ENCODE measurements at places on chromosomes 16 and 17. TPM values are rescaled to one million over a fixed set of nuclear protein-coding genes. Genes with fewer than 3 reads are reported as not detected.
A peak's percentile ranks its signal among the peaks of the same experiment; 100 is the strongest.

GRCh38 chr17:31663576-31663975 is 195.5 kb downstream of the COPRS start:
- no peak for DNase-seq

- no peak for DNase-seq
These were observed 63.4 kb upstream of the CDH11 start for GRCh38 chr16:65185241-65185778.

DNA sequence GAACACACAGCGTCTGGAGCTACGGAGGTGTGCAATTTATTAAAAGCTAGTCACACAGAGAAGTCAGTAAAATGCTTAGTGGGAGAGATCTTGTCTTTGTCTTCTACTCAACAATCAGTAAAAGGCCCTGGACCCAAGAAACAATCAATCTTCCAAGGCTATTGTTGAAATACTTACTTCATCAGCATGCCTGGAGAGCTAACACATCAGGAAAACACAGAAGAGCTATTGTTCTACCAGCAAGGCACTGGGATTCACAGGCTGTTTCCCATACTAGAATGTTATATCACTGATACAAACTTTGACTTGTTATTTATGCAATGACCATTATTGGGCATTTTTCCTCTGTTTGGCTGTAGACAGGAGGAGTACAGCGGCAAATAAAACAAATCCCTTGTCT is 247.8 kb upstream of the ERCC4 start:
- no peak for DNase-seq

DNA sequence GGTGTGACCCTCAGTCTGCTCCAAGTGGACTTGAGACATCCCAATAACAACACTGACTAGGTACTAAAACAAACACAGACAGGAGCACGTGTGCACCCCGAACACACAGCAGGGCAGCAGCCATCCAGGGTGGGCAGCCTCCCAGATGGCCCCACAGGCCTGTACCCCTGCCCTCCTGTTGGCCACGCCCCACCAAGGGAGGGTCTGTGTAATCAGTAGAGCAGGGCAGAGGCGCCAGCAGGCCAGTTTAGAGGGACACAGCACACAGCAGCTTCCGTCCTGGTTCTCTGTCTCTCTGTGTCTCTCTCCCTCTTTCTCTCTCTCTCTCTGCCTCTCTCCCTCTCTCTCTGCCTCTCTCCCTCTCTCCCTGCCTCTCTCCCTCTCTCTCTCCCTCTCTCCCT is 21.4 kb downstream of the ACTG1 start:
- DNase-seq = no peak

DNA sequence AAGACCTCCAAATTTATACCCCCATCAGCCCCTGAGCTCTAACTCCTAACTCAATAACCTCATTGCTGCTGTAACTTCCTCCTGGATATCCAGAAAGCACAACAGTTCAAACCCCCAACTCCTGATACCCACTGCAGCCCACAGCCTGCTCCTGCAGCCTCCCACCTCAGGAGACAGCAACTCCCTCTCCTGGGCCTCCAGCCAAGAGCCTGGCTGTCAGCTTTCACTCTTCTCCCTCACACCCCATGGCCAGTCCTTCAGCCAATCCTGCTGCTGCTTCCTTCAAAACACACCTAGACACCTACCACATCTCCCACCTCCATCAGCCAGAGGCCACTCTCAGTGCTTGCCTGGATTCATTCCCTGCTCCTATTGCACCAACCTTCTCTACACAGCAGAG is 5.4 kb downstream of the GINS2 start:
- no peak for DNase-seq

- DNase-seq = peak; percentile 42
These were observed 79.9 kb downstream of the GPRC5B start for GRCh38 chr16:19804538-19805323.

DNA sequence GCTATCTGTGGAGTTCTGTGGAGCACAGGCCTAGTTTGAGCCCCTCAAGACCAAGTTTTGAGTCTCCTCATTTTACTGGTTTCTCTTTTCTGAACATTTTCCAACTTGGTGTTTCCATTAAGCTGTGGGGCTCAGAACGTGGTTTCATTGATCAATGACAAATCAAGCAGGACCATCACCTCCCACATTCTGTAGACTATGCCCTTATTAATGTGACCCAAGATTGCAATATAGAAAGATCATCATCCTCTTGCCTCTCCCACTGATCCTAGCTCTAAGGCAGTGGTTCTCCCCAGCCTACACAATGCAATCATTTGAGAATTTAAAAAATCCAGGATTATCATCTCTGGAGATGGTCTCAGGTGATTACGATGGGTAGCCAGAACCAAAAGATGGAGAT is 15.8 kb upstream of the OSGIN1 start:
- DNase-seq = no peak

GRCh38 chr17:8938933-8939332 is 26.6 kb downstream of the PIK3R5 start:
- no peak for DNase-seq

DNA sequence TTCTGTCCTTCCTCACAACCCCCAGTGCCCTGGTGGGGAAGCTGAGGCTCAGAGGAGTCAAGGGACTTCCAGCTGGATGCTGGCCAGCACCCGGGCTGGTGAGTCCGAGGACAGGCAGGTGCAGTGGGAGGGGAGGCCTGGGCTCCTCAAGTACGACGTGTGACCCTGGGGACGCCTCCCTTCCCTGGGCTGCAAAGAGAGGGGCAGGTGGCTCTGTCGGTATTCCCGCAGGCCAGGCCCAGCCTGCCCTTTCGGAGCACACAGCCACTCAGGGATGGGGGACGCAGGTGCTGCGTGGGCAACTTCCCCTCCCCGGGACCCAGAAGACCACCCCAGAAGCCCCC is 33.1 kb upstream of the PVALEF start:
- no peak for DNase-seq

DNA sequence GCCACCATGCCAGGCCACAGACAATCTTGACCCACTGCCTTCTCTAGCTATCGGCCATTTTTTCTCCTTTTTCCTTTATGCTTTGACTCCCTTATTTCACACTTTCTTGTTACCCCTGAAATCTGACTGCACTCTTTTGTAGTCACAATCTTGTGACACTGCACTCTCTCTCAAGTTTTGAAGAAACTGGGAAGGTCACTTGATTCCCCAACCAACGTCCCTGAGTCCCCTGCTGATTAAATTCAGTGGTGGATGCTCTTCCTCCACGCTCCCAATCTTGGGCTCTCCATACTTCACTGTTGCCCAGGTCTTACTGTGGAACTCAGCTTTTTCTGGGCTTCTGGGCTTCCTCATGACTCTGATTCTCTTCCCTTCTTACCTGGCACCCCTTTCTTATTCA is 33.9 kb downstream of the PECAM1 start:
- no peak for DNase-seq

DNA sequence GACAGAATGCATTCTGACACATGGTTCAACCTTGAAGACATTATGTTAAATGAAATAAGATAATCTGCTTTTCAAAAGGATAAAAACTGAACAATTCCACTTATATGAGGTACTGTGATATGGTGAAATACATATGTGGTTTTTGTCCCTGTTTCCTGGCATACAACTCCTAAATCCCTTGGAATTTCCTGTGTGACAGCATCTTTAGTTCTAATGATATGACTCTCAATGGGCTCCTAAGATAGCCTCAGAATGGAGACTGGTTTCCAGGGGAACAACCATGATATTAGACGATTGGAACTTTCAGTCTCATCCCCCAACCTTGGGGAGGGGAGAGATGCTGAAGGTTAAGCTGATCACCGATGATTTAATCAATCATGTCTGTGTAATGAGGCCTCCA is 37.7 kb upstream of the PHLPP2 start:
- no peak for DNase-seq

DNA sequence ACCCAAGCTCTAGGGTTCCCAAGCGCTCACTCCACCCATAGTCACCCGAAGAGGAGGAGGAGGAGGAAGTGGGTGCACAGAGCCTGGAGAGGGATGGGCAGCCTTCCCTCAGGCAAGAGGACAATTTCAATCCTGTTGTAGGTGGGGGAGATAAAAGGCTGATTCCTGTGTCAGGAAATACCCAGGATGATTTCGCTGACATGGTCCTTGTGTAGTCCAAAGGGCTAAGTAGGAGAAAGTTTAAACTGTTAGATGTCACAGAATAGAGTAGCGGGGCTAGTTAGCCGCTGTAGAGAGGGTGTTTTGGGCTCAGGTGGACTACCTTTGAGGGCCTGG is 1.3 kb upstream of the EXOC7 start:
- peak; percentile 14 for DNase-seq

DNA sequence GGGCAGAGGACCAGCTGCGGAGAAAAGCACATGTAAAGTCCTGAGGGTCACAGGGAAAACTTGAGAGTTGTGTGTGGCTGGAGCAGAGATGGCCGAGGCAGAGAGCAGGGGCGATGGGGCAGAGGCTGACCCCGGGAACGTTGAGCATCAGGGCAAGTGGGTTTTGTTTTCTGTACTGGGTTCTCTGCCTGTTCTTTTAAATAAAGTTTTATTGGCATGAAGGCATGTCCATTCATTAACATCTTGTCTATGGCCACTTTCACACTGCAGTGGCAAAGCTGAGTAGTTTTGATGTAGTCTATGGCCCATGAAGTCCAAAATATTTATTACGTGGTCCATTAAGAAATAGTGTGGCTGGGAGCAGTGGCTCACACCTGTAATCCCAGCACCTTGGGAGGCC is 64.4 kb downstream of the ABCC1 start:
- DNase-seq = no peak

DNA sequence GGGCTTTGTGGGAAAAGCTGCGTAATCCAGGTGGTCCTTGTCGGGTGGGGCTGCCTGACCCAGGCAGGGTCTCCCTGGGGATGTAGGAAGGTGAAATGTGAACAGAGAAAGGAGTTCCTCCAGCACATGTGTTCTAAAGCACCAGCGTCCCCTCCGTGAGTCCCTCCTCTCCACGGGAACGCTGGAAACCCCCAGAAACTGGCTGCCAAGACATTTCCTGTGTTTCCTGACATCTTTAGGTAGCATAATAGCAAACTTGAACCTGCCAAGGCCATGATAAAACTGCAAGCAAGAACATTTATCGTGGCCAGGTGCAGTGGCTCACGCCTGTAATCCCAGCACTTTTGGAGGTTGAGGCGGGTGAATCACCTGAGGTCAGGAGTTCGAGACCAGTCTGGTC is 12.6 kb upstream of the PYDC1 start:
- peak; percentile 24 for DNase-seq

GRCh38 chr16:88957887-88958577 is 19.0 kb downstream of the CBFA2T3 start:
- no peak for DNase-seq

GRCh38 chr16:54897930-54898329 is 32.7 kb upstream of the IRX5 start:
- DNase-seq = no peak

GRCh38 chr17:49249890-49250522 is 19.4 kb upstream of the PHOSPHO1 start:
- no peak for DNase-seq

DNA sequence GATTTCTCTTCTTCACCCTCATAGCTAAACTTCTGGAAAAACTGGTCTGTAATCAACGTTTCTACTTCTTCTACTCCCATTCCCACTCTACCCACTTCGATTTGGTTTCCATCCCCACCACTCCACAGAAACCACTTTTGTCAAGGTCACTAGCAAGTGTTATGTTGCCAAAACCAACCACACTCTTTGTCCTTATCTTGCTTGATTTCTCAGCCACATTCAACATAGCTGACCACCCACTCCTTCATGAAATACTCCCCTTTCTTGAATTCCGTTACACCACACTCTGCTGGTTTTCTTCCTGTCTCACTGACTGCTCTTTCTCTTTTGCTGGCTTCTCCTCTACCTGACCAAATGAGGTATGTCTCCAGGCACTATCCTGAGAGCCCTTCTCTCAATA is 11.9 kb downstream of the IKZF3 start:
- DNase-seq = no peak

GRCh38 chr16:1042049-1042744 is 30.4 kb upstream of the SSTR5 start:
- DNase-seq = no peak

GRCh38 chr17:15909481-15909991 is 35.4 kb upstream of the ADORA2B start:
- DNase-seq = peak; percentile 43

GRCh38 chr17:27601069-27601974 is 29.7 kb upstream of the LGALS9 start:
- peak; percentile 87 for DNase-seq

DNA sequence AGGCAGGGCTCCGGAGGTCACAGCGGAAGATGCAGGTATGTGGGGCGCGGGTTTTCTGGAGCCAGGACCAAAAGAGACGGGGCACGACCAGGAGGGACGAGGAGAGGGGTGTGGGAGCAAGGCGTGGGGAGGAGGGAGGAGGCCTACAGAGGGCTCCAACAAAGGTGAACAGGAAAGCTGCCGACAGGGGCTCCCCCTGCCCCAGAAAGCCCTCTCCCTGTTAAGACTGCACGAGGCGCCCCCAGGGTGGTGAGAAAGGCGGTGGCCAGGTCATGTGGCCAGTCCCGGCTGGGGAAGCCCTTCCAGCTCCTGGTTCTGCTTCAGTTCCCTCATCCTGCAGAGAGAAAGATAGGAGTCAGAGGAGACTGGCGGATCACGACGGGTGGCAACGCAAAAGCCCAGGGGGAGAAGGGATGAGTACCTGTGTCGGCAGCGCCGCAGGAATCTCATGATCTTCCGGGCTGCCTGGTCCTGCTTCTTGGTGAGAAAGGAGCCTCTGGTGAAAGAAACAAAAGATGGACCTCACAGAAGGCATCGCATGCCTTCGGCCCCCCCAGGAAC is 949 bp upstream of the SPAG7 start:
- peak; percentile 78 for DNase-seq

- DNase-seq = peak; percentile 55
These were observed 6.0 kb upstream of the CDR2L start for GRCh38 chr17:74981318-74981978.

KIF18B gene
- total RNA-seq = 17.9 TPM

GUCY2D gene
- total RNA-seq = not detected

NHLRC4 gene
- total RNA-seq = 1.1 TPM

PRSS8 gene
- 65.4 TPM for total RNA-seq

MYH11 gene
- total RNA-seq = not detected

HAS3 gene
- 6.0 TPM for total RNA-seq

USP6 gene
- not detected for total RNA-seq

IL17C gene
- 0.14 TPM for total RNA-seq

PIK3R5 gene
- total RNA-seq = 33.6 TPM
